ENCODE measurements at places on chromosomes 5 and 9.
A peak's percentile ranks its signal among the peaks of the same experiment; 100 is the strongest.

DNA sequence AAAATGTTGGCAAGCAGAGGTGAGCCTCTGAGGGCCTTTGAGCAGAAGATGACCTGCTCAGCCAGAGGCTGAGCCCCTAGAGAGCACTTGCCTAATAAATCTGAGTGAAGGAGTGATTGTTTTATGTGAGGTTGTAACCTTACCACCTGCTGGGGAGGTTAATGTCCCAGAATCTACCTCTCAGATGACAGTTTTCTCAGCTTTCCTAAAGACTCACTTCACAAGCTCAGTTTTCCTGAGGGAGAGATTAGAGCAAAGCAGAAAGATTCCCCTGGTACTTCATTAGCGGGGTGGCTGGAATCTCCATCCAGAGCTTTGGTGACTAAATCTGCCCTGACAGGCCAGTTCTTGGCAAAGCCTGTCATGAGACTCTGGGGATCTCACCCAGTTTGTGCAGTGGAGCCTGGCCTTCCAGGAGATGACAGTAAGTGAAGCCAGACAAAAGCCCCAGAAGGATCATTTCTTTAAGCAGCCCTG, 48.8 kb upstream of the GALNT10 start:
- DNase-seq, result no peak

- DNase-seq, result no peak
Measured at GRCh38 chr5:73781107-73781768, 155.2 kb downstream of the ARHGEF28 start.

DNA sequence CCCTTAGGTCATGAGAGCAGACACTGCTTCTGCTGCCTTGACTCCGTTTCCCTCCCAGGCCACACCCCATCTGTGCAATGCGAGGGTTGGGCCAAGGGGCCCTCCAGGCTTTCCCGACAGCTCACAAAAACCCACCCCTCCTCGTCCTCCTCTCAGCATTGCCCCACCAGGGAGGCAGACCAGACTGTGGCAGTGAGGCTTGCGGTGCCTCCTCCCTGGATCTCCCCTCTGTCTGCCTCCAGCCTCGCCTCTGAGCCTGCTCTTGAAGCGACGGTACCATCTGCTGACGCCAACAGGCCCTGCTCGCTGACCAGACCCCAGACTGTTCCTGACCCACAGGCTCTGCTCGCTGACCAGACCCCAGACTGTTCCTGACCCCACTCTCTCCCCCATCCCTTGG, 99.2 kb upstream of the CACNA1B start:
- DNase-seq, result no peak

- no peak for DNase-seq
Measured at GRCh38 chr9:133781828-133782135, 43.6 kb upstream of the SARDH start.

DNA sequence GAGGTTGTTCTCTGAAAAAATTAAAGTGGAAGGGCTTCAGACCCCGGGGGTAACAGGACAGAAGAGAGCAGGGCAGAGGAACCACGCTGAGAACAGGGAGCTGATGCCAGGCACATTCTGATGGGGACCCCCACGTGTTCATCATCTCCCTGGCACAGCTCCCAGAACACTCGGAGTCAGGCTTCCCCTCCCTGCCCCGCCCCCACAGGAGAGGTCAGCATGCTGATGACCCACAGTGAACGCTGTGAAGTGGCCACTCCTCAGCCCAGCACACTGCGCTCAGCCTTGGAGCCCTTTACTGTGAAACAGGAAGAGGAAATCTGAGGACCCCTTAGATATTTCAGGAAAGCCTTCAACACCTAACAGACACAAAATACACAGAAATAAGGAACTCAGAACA, 16.4 kb downstream of the RETREG1 start:
- DNase-seq, result no peak

DNA sequence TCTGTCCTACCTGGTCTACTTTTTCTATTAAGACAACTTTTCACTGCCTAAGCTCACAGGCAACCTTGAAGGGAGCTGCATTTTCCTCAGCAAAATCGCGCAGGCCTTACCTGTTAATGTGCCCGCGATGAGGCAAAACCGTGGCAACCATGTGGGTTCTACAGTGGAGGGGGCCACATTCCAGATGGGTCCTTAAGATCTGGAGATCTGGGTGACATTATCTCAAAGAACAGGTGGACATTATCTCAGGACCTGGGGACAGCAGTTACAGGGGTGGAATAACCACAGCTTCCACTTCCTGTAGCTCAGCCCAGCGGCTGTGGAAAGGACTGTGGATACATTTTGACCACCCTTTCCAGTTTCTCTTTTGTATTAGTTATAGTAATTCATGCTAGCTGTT, 112.8 kb upstream of the PTCH1 start:
- DNase-seq, result no peak

- no peak for DNase-seq
Measured at GRCh38 chr9:68847765-68848164, 142.7 kb downstream of the PIP5K1B start.

DNA sequence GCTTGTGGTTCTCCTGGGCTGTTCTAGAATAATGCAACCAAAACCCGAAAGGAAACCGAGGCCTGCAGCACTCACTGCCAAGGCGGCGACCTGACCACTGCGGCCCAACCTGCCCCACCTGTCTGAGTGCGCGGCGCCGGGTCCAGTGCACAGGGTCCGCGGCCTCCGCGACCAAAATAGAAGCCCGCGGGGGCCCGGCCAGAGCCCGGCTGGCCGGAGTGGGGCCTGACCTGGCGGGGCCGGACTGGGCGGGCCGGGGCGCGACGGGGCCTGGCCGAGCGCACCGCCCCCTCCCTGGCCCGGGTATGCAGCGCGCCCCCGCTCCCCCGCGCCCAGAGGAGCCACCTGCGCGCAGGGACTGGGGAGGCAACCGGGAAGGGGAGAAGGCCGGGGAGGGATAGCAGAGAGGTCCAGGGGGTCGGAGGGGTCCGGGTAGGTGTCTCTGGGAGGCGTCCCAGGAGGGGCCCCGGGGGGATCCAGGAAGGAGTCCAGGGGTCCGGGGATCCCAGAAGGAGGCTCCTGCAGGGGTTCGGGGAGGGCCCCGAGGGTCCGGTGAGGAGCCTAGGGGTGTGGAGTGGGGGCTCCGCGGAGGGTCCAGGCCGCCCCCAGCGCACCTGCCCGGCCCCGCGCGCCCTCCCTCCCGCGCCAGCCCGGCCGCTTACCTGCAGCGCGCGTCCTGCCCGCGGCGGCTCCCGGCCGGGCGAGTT, 503 bp downstream of the SEMA4D start:
- no peak for DNase-seq

- no peak for DNase-seq
Measured at GRCh38 chr5:124237206-124237695, 509.2 kb downstream of the ZNF608 start.

- no peak for DNase-seq
Measured at GRCh38 chr5:176532795-176533194, 4.4 kb downstream of the RNF44 start.

DNA sequence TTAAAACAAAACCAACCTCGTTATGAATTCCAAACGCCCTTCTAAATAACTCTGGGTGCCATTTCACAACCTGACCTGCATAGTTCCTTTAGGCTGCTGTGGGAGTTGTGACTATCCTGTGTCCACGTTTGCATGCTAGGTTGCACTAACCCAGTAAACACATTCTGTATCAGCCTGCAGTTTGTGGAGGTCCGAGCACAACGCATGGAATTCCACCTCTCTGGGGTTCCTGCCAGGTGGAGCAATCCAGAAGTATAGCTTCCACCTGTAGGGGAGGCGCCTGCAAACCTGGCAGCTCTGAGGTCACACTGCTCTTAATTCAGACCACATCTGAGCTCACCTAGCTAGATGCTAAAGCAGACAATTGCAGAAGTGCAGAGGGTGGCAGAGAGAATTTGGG, 57.2 kb downstream of the MARCHF3 start:
- no peak for DNase-seq

DNA sequence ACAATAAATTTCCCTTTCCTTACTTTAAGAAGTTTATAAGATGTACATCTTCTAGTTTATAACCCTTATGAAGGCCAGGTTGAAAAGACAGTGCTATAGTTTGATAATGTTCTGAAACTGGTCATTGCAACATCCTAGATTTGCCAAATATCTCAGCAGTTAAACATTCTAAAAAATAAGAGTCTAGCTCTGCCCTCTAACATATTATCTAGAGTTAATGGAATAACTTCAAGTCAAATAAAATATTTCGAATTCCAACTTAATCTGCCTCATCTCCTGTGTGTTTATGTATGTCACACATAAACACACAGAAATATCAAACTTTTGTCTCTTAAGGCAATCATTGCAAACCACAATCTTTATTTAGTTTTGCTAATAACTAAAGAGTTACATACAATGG, 796.6 kb downstream of the TLE1 start:
- DNase-seq, result no peak

DNA sequence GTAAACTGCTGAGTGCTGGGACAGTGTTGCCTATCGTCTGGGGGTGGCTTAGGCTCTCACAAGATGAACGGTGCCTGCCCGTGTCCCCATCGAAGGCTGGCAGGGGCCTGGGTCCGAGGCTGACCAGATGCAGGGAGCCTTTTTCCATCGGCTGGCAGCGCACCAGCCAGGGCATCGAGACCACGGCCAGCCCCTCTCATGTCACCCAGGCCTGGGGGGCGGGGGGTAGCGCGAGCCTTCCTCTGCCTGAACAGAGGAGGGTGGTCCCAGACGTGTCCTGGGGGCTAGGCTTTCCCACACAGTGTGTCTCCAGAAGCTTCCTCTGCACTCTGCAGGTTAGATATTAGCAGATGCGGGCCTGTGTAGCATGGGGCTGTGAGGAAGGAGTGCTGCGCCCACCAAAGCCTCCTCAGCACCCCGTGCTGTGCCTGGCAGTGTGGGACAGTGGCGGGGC, 17.3 kb downstream of the FGD3 start:
- DNase-seq, result no peak

DNA sequence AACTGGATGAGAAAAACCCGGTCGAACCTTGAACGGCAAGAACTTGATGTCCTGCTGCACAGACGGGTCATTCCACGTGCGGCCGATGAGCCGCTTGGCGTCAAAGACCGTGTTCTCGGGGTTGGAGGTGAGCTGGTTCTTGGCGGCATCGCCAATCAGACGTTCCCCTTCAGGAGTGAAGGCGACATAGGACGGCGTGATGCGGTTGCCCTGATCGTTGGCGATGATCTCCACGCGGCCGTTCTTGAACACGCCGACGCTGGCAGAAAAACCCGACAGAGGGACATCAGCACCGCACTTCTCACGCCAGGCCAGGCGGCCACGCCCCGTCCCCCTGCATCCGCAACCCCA, 519 bp downstream of the HSPA5 start:
- DNase-seq, result peak; percentile 23

DNA sequence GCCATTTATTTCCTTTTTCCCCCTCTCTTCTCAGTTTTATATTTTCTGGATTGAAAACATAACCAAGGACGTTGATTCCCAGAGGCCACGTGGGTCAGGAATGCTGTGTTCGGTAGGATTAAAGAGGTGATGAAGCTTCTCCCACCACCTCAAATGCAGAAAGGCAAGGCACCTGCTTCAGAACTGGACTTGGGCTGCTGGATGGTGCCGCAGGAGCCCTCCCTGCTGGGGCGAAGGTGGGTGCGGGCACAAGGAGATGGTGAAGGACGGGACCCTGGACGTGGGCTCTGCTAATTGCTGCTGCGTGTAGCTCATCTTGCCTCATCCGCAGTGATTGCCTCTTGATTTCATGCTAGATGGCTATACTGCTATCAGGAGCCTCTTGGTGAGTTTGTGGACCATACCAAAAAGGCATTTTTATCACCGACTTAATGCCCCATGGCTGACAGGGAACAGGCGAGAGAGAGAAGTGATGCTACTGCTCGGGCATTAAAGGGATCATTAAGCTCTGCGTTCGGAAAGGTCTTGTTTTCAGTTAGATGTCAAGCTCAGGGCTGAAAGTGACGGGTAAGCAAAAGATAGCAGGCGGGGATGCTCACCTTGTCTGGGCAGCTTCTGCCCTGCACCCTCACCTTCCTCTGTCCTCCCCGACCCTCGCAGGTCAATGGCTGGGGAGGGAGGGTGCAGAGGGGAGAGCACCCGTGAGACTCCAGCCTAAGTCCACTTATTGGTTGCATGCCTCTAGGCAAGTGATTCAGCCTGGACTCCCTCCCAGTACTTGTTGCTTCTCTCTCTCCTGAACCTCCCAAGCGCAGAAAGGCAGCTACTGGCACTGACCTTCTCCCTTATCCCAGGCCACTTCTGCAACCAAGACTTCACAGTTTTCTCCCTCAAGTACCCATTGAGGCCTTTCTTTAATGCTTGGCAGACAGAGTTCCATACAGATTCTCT, 71.6 kb upstream of the FSTL4 start:
- DNase-seq, result no peak

- no peak for DNase-seq
Measured at GRCh38 chr9:129121483-129121882, 10.3 kb downstream of the PTPA start.

DNA sequence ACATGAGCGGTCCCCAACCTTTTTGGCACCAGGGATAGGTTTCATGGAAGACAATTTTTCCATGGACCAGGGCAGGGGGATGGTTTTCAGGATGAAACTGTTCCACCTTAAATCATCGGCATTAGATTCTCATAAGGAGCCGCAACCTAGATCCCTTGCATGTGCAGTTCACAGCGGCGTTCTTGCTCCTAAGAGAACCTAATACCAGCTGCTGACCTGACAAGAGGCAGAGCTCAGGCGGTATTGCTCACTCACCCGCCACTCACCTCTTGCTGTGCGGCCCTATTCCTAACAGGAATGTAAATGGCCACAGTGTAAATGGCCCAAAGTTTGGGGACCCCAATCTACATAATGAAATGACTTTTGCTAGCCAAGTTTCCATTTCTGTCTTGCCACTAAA, 3.1 kb upstream of the PLIN2 start:
- no peak for DNase-seq

Data from neuronal stem cell (in vitro differentiated cells).